ENCODE measurements at places on chromosomes 2 and 18. TPM values are rescaled to one million over a fixed set of nuclear protein-coding genes. Genes with fewer than 3 reads are reported as not detected.

TRABD2A gene
- total RNA-seq, result 1.4 TPM

LRATD1 gene
- 27.0 TPM for total RNA-seq

PLA2R1 gene
- 2.7 TPM for total RNA-seq

COL3A1 gene
- under 0.01 TPM for total RNA-seq

UGT1A8 gene
- 0.14 TPM for total RNA-seq

GALNT3 gene
- 92.9 TPM for total RNA-seq

LPIN1 gene
- 16.1 TPM for total RNA-seq

ZNF638 gene
- total RNA-seq, result 107 TPM

ATP6V1C2 gene
- 0.68 TPM for total RNA-seq

GAD1 gene
- 0.34 TPM for total RNA-seq

CHRND gene
- not detected for total RNA-seq

BCL2L11 gene
- total RNA-seq, result 14.8 TPM

CCDC178 gene
- total RNA-seq, result 0.34 TPM

RNU2-63P gene
- total RNA-seq, result 51.9 TPM

ZC3H6 gene
- 8.3 TPM for total RNA-seq

MRPL30 gene
- 31.8 TPM for total RNA-seq

SMYD1 gene
- total RNA-seq, result not detected

COL5A2 gene
- total RNA-seq, result 9.6 TPM

TNS1 gene
- 0.50 TPM for total RNA-seq

D2HGDH gene
- total RNA-seq, result 9.9 TPM

ZNF516 gene
- 49.8 TPM for total RNA-seq

POTEI gene
- total RNA-seq, result not detected

VWA3B gene
- 0.07 TPM for total RNA-seq

ADCYAP1 gene
- total RNA-seq, result not detected

TDRD15 gene
- not detected for total RNA-seq

LYPD6B gene
- total RNA-seq, result 10.9 TPM

SLC9A4 gene
- total RNA-seq, result not detected

REG3A gene
- not detected for total RNA-seq

Measured in nasal cavity respiratory epithelium epithelial cell of viscerocranial mucosa (primary cell).